Endodermal cell (in vitro differentiated cells): ENCODE measurements at places on chromosomes 4 and X.
A peak's percentile ranks its signal among the peaks of the same experiment; 100 is the strongest.

GRCh38 chr4:181176306-181176705 is 1066.9 kb upstream of the TENM3 start:
- no peak for DNase-seq

DNA sequence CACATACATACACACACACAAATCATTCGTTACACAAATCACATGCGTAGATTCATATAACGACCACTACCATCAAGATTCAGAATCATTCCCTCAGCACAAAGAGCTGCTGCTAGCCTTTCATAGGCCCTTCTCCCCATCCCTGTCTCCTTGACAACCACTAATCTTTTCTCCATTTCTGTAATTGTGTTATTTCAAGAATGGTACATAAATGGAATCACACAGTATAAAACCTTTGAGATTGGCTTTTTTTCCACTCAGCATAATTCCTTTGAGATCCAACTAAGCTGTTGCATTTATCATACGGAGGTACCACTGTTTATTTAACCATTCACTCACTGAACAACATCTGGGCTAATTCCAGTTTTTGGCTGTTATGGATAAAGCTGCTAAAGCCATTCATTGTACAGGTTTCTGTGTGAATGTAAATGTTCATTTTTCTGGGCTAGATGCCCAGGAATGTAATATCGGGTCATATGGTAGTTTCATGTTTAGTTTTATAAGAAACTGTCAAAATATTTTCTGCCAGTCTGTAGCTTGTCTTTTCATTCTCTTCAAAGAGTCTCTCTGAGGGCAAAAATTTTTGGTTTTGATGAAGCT is 64.1 kb downstream of the USP11 start:
- no peak for DNase-seq

GRCh38 chrX:13535376-13536165 is 33.8 kb upstream of the EGFL6 start:
- no peak for DNase-seq

GRCh38 chr4:87938746-87939145 is 36.8 kb upstream of the SPP1 start:
- no peak for DNase-seq

GRCh38 chr4:176150356-176150682 is 45.1 kb downstream of the SPATA4 start:
- DNase-seq = no peak

- DNase-seq = no peak
Measured at GRCh38 chr4:2648159-2648814, 107.8 kb downstream of the TNIP2 start.

DNA sequence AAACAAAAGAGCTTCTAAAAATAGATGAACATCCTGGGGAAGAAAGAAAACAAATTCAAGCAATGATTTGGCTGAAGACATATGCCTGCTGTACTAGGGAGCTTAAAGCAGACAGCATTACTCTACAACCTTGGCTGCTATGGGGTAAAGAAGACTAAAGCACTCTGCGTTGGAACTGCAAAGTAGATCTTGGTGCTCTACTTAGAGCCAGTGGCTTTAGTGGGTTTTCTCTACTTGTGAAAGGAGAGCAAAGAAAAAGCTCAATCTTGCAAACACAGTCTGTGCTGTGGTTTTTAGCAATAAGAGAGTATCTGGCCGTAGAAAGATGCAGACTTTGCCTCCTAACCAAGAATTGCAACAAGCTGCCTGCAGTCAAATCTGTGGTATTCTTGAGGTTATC is 334.7 kb upstream of the NDST3 start:
- no peak for DNase-seq

DNA sequence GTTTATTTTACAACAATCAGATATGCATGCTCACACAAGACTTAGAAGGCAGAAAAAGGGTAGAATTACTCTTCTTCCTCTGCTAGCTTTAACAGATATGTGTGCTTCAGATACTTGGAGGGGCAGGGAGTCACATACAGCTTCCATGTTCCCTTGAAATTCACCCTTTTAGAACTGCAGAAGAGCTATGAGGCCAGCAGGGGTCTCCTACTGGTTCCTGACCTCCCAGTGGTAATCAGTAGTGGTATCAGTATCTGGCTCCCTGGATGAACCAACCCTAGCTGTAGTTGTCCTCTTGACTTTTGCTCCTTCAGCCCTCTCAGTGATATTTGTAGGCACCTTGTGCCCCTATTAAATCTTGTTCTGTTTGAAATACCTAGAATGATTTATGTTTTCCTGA is 81.5 kb downstream of the RCHY1 start:
- DNase-seq = peak; percentile 73

GRCh38 chr4:165355900-165356300 is 22.9 kb upstream of the CPE start:
- DNase-seq = peak; percentile 85

DNA sequence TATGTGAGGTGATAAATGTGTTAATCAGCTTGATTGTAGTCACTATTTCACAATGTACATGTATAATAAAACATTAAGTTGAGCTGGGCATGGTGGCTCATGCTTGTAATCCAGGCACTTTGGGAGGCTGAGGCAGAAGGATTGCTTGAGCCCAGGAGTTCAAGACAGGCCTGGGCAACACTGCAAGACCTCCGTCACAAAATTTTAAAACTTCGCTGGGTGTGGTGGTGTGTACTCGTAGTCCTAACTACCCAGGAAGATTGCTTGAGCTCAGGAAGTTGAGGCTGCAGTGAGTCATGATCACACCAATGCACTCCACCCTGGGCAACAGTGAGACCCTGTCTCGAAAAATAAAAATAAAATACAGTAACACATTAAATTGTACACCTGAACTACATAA is 20.1 kb downstream of the LYAR start:
- DNase-seq = no peak
